ENCODE measurements at places on chromosomes 12 and 14. TPM values are rescaled to one million over a fixed set of nuclear protein-coding genes. Genes with fewer than 3 reads are reported as not detected.
A peak's percentile ranks its signal among the peaks of the same experiment; 100 is the strongest.

- no peaks in the 10 kb centered on the region for H3K27me3 ChIP-seq
- no peak overlapping the region for H3K27ac ChIP-seq
- no peaks in the 10 kb centered on the region for H3K4me1 ChIP-seq
- DNase-seq = peak; percentile 70
Observed at GRCh38 chr14:92914087-92914656, 8.8 kb upstream of the CHGA start.

GRCh38 chr14:91258011-91258618 is 13.6 kb upstream of the GPR68 start:
- H3K27me3 ChIP-seq = no peaks in the 10 kb centered on the region
- no peak for DNase-seq
- H3K4me3 ChIP-seq = no peak overlapping the region
- H3K4me1 ChIP-seq = no peaks in the 10 kb centered on the region
- H3K36me3 ChIP-seq = no peaks in the 10 kb centered on the region

DNA sequence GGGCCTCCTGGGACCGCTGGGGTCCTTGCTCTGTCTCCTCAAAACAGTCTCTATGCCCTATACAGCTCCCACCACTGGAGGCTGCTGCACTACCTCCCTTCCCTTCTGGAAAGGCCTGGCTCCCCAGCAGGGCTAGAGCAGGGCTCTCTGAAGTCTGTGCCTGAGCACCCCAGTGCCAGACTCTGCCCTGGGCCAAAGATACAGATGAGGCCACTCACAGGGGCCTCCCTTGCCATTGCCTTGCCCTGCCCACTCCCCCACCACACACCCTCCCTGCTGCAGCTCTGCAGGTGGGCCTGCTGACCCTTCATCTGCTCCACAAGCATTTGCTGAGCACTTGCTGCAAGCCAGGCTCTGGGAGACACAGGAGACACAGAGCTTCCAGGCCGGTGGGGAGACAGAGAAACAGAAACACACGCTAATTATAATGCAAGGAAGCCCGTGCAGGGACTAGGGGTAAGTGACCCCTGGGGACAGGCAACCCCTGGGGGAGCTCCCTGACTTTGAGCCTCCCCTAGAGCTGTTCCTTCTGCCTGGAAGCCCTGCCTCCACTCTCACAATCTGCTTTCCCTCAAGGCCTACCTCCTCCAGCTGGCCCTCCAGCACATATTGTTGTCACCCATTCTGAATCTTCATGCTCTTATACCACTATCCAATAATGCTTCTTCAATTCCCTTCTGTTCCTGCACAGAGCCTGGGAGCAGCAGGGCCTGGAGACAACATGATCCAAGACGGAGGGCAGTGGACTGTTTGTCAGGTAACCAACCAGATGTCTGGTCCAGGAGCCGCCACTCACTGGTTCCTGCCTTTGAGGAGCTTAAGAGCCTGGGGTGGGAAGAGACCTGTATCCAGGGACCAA is 32.6 kb upstream of the PNMA1 start:
- H3K27me3 ChIP-seq = no peaks in the 10 kb centered on the region

- H3K36me3 ChIP-seq = peaks cover 9% of the 10 kb centered on the region
- no peaks in the 10 kb centered on the region for H3K4me1 ChIP-seq
- H3K27me3 ChIP-seq = no peaks in the 10 kb centered on the region
Observed at GRCh38 chr12:18358930-18359329, 97.6 kb downstream of the PIK3C2G start.

DNA sequence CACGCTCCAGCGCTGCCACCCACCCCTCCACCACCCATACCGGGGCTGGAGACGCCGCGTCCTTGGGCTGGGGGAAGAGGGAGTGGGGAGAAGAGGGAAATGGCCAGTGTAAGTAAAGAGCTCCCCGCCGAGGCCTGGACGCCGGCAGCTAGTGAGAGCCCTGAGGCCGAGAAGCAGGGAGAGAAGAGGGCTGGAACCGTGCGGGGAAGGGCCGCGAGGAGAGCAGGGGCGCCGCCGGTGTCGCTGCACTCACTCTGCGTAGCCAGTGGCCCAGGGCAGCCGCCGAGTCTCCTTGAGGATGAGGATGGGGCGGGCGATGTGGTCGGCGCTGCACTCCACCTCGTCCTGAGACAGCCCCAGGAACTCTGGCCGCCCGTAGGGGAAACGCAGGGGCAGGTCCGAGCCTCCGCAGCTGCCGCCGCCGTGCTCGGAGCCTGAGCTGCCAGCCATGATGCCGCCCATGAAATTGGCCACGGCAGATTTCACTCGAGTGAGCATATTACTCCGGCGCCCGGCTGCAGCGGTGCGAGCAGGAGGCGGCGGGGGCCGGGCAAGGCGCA is 631 bp downstream of the PPM1H start:
- H3K36me3 ChIP-seq = no peaks in the 10 kb centered on the region
- H3K4me3 ChIP-seq = peak overlapping the region; percentile 97
- H3K27me3 ChIP-seq = no peaks in the 10 kb centered on the region

GRCh38 chr12:118342090-118342489 is 30.6 kb downstream of the TAOK3 start:
- H3K4me3 ChIP-seq = no peak overlapping the region
- DNase-seq = no peak
- H3K27me3 ChIP-seq = no peaks in the 10 kb centered on the region
- no peak overlapping the region for H3K27ac ChIP-seq

The NID2 gene
- 6.6 TPM for total RNA-seq

DNA sequence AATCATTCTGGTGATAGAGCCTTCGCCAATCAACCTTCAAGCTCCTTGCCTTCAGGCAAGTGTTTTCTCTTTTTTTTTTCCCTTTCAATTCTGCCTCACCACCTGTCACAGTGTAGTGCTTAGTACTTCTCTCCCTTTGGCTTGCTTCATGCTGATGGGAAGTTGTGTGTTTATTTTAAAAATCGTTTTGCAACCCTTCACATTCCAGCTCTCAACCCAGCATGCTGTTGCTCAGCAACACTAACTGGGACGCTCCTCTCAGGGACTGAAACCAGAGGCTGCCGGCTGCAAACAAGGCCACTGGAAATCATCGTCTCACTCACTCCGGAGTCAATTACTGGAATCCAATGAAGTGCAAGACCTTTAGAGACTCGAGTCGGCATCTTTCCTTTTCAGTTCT is 342.7 kb downstream of the PRKD1 start:
- no peaks in the 10 kb centered on the region for H3K4me1 ChIP-seq
- no peaks in the 10 kb centered on the region for H3K36me3 ChIP-seq
- no peak overlapping the region for H3K4me3 ChIP-seq
- H3K27ac ChIP-seq = no peak overlapping the region
- DNase-seq = peak; percentile 30

GRCh38 chr12:27618836-27619235 is 77.4 kb upstream of the REP15 start:
- no peaks in the 10 kb centered on the region for H3K27me3 ChIP-seq
- no peak overlapping the region for H3K4me3 ChIP-seq
- DNase-seq = no peak
- H3K36me3 ChIP-seq = no peaks in the 10 kb centered on the region
- no peak overlapping the region for H3K27ac ChIP-seq

The KRT6A gene
- total RNA-seq = not detected

The TIMM9 gene
- 51.4 TPM for total RNA-seq

GRCh38 chr14:100867631-100868315 is 35.7 kb downstream of the RTL1 start:
- H3K27ac ChIP-seq = no peak overlapping the region
- no peaks in the 10 kb centered on the region for H3K36me3 ChIP-seq
- no peak overlapping the region for H3K4me3 ChIP-seq
- no peaks in the 10 kb centered on the region for H3K27me3 ChIP-seq
- DNase-seq = no peak

DNA sequence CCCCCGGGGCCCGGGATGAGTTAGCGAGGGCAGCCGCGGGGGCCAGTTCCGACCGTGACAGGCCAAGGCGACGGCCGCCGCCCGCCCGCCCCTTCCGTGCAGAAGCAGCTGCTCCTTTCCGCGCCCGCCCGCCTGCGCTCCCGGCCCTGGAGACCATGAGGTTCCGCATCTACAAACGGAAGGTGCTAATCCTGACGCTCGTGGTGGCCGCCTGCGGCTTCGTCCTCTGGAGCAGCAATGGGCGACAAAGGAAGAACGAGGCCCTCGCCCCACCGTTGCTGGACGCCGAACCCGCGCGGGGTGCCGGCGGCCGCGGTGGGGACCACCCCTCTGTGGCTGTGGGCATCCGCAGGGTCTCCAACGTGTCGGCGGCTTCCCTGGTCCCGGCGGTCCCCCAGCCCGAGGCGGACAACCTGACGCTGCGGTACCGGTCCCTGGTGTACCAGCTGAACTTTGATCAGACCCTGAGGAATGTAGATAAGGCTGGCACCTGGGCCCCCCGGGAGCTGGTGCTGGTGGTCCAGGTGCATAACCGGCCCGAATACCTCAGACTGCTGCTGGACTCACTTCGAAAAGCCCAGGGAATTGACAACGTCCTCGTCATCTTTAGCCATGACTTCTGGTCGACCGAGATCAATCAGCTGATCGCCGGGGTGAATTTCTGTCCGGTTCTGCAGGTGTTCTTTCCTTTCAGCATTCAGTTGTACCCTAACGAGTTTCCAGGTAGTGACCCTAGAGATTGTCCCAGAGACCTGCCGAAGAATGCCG is 699 bp downstream of the MGAT2 start:
- H3K36me3 ChIP-seq = peaks cover 39% of the 10 kb centered on the region
- peaks cover 4% of the 10 kb centered on the region for H3K4me1 ChIP-seq
- H3K27me3 ChIP-seq = no peaks in the 10 kb centered on the region

DNA sequence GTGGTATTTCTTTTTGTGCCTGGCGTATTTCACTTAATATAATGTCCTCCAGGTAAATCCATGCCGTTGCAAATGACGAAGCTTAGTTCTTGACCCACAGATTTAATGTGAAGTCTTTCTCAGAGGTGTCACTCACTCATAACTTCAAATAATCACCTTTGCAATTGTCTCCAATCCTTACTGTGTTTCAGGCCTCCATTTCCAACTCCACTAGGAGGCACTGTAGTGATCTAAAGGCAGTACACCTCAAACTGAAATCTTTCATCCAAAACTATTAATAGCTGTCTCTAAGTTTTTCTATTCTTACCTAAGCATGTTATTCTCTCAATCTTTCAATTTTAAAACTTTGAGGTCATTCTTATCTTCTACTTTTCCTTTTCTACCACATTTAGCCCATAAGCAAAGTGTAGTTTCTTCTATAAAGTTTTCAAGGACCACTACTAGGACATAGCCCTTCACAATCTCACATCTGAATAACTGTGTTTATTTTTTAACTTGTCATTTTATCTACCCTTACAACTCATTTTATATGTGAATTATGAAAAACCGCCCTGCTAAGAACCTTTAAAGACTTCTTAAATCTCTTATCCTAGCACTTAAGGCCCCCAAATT is 25.5 kb upstream of the FBXO34 start:
- no peaks in the 10 kb centered on the region for H3K27me3 ChIP-seq
- H3K4me3 ChIP-seq = no peak overlapping the region
- H3K36me3 ChIP-seq = no peaks in the 10 kb centered on the region
- H3K27ac ChIP-seq = no peak overlapping the region
- no peaks in the 10 kb centered on the region for H3K4me1 ChIP-seq

GRCh38 chr14:98754343-98755020 is 517.5 kb downstream of the BCL11B start:
- H3K27me3 ChIP-seq = no peaks in the 10 kb centered on the region
- no peak for DNase-seq
- H3K4me1 ChIP-seq = peaks cover 4% of the 10 kb centered on the region
- peaks cover 11% of the 10 kb centered on the region for H3K36me3 ChIP-seq

- no peaks in the 10 kb centered on the region for H3K27me3 ChIP-seq
- H3K4me3 ChIP-seq = no peak overlapping the region
- H3K27ac ChIP-seq = no peak overlapping the region
- no peaks in the 10 kb centered on the region for H3K4me1 ChIP-seq
Observed at GRCh38 chr12:30816742-30817465, 62.2 kb upstream of the CAPRIN2 start.

DNA sequence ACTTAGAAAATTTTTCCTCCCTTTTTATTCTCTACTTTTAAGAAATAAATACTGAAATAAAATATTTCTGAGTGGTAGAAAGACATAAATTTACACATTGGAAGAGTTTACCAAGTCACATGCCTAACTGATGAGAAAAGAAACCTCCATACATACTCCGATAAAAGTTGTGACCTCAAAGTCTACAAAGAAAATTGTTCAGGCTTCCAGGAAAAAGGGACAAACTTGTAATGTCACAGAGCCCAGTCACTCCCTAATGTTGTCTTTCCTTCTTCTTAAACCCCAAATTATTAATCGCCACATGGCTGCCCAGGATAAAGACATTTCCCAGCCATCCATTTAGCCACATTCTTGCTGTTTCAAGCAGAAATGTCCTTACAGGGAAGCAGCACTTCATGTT is 455.3 kb downstream of the MDGA2 start:
- no peak overlapping the region for H3K27ac ChIP-seq
- no peaks in the 10 kb centered on the region for H3K4me1 ChIP-seq
- no peaks in the 10 kb centered on the region for H3K27me3 ChIP-seq
- DNase-seq = no peak
- no peak overlapping the region for H3K4me3 ChIP-seq

DNA sequence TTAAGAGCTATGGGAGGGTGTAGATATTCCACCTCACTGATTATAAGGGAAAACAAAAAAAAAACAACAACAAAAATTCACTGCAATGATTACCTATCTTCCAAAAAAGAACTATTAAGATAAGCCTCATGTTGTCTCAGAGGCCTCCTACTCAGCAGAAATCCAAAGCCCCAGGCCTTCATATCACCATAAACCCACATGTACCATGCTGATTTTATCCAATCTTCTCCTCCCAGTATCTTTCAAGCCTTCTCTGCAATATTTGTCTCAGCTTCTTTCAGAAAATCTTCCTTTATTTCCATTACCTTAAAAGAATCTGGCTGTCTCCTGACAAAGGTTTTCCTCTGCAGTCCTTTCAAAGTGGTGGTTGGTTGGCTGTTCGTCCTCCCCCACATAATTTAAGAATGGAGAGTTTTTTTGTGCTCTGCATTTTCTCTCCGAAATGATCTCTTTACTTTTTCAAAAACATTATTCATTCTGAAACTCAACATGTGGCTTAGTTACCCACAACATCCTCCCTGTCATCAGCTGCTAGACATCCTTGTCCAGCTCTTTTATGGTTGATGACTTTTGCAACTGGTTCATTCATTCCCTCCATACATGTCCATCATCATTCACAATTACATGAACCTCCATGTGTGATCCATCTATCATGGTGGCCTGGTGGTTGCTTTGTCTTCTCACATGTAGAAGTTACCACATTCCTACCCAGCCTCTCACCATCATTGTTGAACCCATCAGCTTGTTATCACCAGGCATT is 2.9 kb upstream of the EPYC start:
- no peak overlapping the region for H3K27ac ChIP-seq
- DNase-seq = no peak
- H3K27me3 ChIP-seq = no peaks in the 10 kb centered on the region
- no peak overlapping the region for H3K4me3 ChIP-seq
- no peaks in the 10 kb centered on the region for H3K36me3 ChIP-seq

The CISTR gene
- total RNA-seq = not detected

The SIRT4 gene
- 2.1 TPM for total RNA-seq

GRCh38 chr12:80711866-80712265 is 4.4 kb downstream of the MYF6 start:
- peaks cover 58% of the 10 kb centered on the region for H3K27me3 ChIP-seq
- no peak for DNase-seq
- H3K4me1 ChIP-seq = peaks cover 15% of the 10 kb centered on the region
- no peaks in the 10 kb centered on the region for H3K36me3 ChIP-seq
- no peak overlapping the region for H3K4me3 ChIP-seq
